Immature natural killer cell (primary cell): ENCODE measurements at places on chromosomes 7 and 10. TPM values are rescaled to one million over a fixed set of nuclear protein-coding genes. Genes with fewer than 3 reads are reported as not detected.

DNA sequence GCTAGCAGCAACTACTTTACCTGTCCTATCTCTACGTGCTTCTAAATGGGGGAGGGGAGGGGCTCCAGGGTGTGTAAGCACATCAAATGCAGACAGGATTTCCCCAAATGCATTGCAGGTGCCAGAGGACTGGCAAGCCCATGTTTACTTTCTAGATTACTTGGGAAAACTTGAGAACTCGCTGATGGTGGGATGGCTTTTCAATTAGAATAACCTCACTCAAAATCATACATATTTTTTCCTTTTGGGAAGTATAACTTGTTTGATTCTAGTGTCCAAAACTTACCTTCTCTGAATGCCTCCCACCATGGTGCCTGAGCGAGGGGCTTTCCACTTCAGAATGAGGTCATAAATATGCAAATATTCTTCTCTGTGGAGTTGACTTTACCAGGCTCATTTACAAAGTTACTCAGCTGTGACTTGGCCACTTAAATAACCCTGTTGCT is 191.3 kb upstream of the RHOBTB1 start:
- DNase-seq: no peak

GRCh38 chr7:24752073-24752800 is 5.0 kb downstream of the GSDME start:
- DNase-seq: no peak

- no peak for DNase-seq
Observed at GRCh38 chr10:48296576-48297098, 9.8 kb upstream of the MAPK8 start.

DNA sequence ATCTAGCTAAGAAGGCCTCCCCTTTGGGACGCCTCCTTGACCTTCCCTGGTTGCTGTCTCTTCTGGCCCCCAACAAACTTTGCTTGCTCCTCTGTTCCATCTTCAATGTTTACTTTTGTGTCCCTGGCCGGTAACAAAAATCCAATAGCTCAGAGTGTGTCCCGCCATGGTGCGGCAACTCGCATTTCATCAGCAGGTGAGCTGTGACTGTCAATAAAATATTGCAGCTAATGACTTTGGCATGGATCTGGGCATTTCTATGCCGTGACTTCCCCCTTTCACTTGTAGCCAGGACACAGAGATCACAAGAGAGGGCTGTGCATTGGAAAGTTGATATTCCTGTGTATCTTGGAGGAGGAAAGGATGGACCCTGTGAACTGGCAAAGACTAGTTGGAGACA is 317.6 kb downstream of the RPS24 start:
- DNase-seq: no peak

- no peak for DNase-seq
Observed at GRCh38 chr7:5652829-5653228, 128.6 kb downstream of the RNF216 start.

GRCh38 chr10:124225029-124225466 is 131.7 kb upstream of the CHST15 start:
- peak; percentile 22 for DNase-seq

GRCh38 chr7:27547401-27547800 is 115.3 kb downstream of the HIBADH start:
- DNase-seq: no peak

- DNase-seq: no peak
Observed at GRCh38 chr10:82420001-82420400, 545.0 kb downstream of the NRG3 start.

DNA sequence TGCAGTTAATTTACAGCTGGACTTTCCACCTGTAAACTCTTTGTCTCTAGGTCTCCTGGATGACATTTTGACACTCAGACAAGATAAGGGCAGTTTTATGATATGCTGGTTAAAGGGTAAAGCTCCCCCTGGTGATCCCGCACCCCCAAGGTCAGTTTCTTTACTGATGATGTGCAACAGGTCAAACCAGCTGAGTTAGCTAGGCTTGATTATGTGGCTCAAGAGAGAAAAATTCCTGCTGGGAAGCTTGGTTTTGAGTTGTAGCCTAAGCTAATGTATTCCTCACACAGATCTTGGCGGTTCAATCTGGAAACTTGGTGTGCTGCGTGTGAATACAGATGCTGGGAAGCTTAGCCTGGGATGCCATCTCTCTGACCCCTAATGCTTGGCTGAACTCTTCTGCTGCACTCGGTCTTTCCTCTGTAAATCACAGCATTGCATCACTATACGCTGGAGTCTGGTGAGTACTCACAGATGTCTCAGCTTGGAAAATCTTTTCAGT is 11.4 kb upstream of the AKR1D1 start:
- DNase-seq: no peak

- no peak for DNase-seq
Observed at GRCh38 chr10:104032144-104032775, 53.4 kb downstream of the COL17A1 start.

DNA sequence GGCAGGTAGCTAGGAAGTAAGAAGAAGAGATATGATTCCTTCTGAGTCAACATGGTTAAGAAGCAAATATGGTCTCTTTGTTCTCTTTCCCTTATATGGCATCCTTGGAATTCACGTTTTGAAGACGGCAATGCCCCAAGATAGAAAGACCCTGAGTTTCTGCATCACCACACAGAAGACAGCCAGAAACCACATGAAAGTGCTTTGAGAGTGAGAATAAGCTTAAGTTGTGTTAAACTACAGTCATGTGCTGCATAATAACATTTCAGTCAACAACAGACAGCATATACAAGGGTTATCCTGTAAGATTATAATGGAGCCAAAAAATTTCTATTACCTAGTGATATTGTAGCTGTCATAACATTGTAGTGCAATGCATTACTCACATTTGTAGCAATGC is 89.9 kb upstream of the STEAP1 start:
- DNase-seq: no peak

GRCh38 chr10:103648251-103648635 is 154.7 kb downstream of the NEURL1 start:
- DNase-seq: no peak

GRCh38 chr10:112658900-112659638 is 212.1 kb downstream of the VTI1A start:
- DNase-seq: no peak

- DNase-seq: no peak
Observed at GRCh38 chr10:71408436-71409225, 11.9 kb downstream of the CDH23 start.

DNA sequence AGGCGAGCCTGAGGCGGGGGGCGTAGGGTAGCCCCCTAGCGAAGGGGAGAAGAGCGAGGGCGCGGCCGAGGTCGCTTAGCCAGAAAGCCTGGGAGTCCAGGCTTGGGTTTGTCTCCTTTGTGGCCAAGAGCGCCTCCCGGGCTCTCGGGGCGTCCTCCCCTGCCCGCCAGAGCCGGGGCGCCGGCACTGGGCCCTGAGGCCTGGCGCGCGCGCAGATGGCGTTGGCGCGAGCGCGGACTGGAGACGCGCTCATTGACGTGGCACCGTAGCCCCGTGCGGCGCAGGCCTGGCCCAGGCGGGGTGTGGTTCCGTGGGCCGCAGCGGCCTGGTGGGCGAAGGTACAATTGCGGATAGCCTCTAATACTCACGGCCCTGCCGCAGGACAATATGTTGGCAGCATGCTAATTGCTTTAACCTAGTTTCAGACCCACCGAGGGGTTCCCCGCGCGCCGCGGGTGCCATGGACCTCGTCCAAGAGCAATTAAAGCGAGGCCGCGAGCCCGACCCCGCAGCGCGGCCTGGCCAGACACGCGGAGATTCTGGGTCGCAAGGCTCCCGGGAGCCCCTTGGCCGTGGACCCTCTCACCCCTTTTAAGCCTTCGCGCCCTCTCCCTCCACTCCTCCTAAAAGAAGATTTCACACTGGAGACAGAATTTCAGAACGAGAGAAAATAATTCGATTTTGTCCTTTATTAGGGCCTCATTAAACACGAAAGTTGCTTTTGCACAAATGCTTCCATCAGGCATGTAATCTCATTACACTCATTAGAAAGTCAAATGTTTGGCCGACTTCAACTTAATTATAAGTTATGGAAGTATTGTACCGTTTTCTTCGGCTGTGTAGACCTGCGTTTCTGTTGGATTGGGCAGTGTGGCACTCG is 3.1 kb downstream of the PTF1A start:
- no peak for DNase-seq

DNA sequence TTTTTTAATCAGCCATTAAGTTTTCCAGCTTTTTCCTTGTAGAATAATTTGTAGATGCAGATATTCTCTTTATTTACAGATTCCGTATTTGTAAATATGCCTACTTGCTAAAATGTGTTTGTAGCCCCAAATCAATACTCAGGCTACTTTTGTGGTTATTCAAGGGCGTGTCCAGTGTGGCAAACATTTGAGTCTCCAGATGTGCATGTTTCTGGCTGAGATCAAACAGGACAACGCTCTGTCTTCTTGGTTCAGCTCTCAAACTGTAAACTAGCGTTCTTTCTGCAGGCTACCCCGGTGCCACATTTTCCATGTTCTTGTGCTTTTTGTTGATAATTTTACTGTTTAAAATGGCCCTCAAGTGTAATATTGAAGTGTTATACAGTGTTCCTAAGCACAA is 16.2 kb upstream of the OR2A5 start:
- DNase-seq: no peak

DNA sequence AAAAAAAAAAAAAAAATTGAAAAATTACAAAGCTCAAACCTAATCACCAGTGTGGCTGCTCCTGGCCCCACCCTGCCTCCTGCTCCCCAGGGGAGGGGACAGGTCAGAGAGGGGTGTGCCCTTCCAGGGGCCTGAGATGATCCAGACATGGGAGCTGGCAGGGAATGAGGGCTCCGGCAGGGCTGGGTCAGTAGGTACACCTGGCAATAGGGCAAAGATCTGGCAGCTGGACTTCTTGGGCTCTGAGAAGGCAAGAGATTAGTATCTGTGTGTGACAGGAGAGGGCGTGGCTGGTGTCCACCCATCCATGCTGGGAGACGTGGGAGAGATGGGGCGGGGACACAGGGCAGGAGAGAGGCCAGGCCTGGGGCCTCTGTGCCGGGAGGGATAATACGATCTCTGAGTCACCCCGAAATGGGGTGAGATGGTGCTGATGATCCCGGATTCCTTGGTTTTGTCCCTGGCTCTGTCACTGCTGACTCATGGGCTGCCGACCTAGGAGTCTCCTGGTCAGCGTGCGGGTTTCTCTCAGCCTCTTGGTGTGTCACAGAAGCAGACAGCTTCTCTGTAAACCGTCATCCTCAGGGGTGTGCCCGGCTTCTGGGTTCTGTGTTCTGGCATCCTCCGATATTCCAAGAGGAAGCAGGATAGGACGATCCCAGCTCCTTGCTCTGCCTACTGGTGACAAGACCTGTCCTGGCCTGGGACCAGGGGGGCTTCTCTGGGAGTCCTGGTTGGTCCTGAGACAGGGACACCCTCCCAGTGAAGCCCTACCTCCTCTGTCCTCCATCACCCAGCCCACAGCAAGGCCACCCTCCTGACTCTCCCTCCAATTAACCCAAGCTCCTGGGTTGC is 8.2 kb upstream of the CLDN4 start:
- DNase-seq: no peak

GRCh38 chr10:123537188-123537961 is 128.8 kb upstream of the GPR26 start:
- no peak for DNase-seq

DNA sequence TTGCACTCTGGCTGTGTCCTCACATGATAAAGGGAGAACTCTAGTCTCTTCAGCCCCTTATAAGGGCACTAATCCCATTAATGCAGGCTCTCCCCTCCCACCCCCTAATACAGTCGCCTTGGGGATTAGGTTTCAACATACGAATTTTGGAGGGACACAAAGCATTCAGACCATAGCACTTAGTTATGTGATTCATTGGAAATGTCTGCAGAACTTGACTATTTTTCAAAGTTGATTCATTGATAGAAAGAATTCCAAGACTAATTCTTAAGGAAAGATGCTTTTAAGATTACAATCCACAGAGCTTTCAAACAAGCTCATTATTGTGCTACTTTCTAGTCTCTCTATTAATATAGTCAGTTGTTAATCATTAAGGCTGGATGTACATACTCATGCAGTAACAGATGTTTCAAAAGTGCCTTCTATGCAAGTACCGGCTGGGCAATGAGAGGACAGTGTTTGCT is 85.3 kb upstream of the RPA3 start:
- DNase-seq: no peak

GRCh38 chr10:13949844-13950542 is 363.2 kb downstream of the PRPF18 start:
- no peak for DNase-seq

GRCh38 chr10:52284416-52285013 is 29.6 kb upstream of the DKK1 start:
- no peak for DNase-seq

- DNase-seq: peak; percentile 6
Observed at GRCh38 chr7:142188846-142189245, 69.0 kb downstream of the PRSS58 start.

DNA sequence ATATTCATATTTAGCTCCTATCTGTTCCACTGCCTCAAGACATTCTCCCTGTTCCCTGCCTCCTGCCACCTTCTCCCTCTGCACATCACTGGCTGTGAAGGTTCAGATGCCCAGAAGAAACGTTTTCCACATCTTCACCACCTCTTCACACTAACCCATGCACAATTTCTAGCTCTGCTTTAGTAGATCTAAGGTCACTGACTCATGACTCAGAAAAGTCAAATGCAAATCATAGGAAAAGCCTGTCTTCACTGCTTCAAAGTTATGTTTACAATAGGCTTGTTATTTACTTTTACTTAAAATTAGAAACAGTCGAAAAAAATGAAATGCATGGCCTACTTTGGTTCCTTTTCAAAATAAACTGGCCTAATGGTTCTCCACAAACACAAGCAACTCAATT is 2.5 kb downstream of the SCRN1 start:
- DNase-seq: no peak

DNA sequence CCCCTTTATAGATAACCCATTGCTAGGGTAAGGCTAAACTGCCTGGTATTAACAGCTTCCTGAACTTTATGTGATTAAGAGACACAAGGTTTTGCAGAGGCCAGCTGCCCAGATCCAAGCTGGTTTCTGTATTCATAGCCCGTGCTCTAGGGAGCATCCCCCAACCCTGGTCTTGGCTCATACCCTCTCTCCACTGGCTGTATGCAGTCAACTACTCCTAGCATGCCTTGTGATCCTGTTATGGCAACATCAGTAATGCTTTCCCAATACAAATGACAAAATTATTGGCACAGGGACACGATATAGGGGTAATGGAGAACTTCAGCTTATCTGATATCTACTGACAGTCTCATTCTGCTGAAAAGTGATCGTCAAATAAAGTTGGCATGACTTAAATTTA is 202.8 kb upstream of the MKLN1 start:
- no peak for DNase-seq

SLC16A12 gene
- not detected for polyA plus RNA-seq

HOXA6 gene
- polyA plus RNA-seq: not detected

ZNF239 gene
- 0.43 TPM for polyA plus RNA-seq

FAM13C gene
- not detected for polyA plus RNA-seq

TCF7L2 gene
- polyA plus RNA-seq: not detected

GRID2IP gene
- polyA plus RNA-seq: not detected

PALD1 gene
- polyA plus RNA-seq: 0.12 TPM

ANKRD1 gene
- polyA plus RNA-seq: not detected

DPP6 gene
- polyA plus RNA-seq: not detected

NACAD gene
- polyA plus RNA-seq: 0.65 TPM

MOSPD3 gene
- 27.0 TPM for polyA plus RNA-seq

RPEL1 gene
- polyA plus RNA-seq: not detected

GNAT3 gene
- polyA plus RNA-seq: not detected

KLLN gene
- polyA plus RNA-seq: 0.17 TPM
